DMS 273 treated with DMSO at 0.1 percent for 48 hours (cell line): ENCODE measurements at places on chromosomes 16 and 17.

- no peak for DNase-seq
These were observed 3.6 kb downstream of the CDC6 start for GRCh38 chr17:40291281-40291664.

GRCh38 chr16:29974291-29975133 lies 844 bp downstream of the TAOK2 start:
- no peak for DNase-seq

DNA sequence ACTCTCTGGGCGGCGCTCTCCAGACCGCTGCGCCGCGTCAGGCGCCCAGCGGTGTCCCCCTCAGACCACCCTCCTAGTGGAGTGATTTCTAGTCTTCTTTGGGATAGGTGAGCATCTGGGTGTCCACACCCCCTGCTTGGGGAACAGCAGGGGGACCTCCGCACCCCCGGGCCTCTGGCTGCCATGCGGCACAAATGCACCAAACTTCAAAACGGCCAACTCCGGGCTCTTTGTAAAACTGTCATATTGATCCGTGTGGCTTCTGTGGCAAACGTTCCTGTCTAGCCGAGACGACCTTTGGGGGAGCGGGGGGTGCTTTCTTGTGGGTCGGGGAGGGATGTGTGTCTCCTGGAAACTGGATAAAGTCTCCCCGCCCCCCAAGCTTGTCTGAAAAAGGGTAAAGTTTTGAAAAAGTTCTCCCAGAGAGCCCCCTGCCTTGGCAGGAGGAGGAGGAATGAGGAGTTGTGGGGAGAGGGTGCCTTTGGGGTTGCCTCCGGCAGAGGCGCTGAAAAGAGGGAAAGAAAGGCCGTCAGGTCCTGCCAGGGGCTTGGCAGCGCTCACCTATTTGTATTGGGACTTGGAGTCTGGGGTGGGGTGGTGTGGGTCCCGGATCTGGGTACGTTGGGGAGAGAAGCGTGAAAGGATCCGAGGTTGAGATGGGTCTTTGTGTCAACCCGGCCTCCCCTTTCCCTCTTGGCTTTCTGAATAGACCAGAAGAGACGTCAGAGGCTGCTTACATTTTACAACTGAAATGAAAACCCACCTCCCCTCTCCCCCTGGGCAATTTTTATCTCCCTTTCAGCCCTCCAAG lies 2.2 kb upstream of the CHD3 start:
- DNase-seq: peak; percentile 8

DNA sequence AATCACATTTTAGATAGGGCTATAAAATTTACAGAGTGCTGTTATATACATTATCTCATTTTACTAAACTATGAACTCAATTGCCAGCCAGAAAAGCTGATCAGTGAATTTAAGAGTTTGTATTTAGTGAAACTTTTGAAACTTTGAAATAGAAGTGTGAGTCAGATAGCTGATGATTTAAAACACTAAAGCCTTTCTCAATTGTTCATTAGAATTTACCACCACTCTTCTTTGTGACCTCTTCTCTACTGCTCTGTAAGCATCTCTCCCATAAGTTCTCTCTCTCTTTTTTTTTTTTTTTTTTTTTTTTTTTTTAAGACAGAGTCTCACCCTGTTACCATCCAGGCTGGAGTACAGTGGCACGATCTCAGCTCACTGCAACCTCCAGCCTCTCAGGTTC lies 43.7 kb downstream of the GOSR1 start:
- DNase-seq: no peak

GRCh38 chr17:52140601-52141000 lies 17.9 kb downstream of the CA10 start:
- DNase-seq: no peak

DNA sequence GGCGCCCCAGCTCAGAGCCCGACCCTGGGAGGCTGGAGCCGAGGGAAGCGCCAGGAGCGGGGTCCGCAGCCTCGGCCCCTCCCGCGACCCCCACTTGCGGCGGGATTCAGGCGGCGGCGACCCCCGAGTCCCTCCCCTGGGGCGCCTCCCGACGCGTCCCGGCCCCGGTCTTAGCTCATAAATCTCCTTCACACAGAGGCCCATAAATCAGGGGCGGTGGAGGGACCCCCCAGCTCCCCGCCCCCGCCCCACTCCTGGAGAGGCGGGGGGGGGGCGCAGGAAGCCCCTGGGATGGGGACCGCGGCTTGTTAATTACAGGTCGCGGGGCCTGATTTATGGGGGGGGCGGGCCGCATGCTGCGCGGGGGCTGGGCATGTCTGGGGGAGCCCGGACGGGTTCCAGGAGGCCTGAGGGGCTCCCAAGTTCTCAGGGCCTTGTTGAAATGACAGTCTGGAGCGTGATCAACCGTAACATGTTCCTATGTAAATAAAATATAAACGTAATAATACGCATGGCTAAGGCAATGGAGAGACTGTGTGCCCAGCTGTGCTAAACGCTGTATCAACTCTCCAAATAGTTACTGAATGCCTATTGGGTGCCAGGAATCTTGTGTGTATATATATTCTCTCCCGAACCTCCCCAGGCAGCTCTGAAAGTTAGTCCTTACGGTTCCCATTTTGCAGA lies 10.0 kb upstream of the BHLHA9 start:
- no peak for DNase-seq

DNA sequence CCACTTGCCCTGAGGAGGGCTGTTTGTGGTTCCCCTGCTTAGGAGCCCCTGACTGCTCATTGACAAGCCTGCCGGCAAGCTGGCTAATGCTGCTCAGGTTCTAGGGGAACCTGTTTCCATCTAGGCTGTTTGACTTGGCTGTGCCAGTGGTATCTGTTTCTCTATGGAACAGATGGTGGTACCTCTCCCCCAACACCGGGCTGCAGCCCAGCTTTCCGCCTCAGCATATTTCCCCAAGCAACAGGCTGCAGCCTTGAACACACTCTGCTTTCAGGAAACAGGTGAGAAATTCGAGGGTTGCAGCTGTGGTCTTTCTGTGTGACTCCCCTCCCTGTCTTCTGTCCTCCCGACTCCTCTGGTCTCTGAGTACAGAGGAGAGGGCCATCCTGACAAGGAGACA lies 132.3 kb downstream of the TMEM132E start:
- DNase-seq: no peak

DNA sequence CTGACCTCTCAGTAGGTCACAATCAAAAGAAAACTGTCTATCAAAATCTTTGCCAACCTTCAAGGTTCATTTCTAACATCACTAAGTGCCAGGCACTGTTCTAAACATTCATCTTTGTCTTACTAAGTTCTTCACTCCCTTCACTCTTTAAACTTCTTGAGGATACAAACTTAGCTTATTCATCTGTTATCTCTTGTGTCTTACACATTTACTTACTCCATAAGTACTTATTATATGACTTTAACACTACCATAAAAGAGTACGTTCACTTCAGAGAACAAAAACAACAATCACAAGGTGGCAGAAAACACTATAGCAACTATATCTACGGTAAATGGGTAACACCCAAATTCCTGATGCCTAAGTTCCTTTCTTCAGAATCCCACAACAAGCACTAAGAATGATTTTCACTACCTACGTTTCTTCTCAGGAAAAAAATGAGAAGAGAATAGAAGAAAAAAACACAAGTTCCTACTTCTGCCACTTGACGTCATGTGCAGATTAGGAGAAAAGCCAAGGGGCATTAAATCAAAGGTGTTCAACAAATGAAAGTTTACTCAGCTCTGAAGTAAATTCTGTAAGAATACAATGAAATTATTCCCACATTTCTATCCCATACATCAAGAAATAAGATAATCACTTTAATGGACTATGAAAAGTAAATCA lies 29.2 kb downstream of the KANSL1 start:
- DNase-seq: no peak

GRCh38 chr16:2866431-2866830 lies 8.5 kb upstream of the PRSS22 start:
- DNase-seq: no peak

DNA sequence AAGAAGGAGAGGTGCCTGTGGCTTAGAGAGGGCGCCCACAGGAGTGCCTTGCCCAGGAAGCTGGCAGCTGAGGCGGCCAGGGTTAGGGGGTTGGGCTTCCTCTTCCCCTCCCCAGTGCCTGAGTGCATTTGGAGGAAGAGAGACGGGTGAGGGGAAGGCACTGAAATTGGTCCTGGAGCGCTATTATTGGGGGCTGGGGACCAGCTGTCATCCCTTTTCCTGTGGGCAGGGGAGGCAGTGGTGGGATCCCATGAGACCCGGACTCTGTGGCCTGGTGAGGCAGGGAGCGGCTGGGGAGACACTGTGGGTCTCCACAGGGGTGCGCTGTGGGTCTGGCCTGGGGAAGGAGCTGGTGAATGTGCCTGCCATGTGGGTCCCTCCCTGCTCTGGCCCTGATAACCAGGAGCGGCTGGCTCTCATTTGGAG lies 259.7 kb downstream of the SEC14L1 start:
- DNase-seq: peak; percentile 50

GRCh38 chr16:81442220-81442915 lies 2.2 kb upstream of the CMIP start:
- DNase-seq: no peak
